ENCODE measurements at places on chromosomes 12 and 14.

DNA sequence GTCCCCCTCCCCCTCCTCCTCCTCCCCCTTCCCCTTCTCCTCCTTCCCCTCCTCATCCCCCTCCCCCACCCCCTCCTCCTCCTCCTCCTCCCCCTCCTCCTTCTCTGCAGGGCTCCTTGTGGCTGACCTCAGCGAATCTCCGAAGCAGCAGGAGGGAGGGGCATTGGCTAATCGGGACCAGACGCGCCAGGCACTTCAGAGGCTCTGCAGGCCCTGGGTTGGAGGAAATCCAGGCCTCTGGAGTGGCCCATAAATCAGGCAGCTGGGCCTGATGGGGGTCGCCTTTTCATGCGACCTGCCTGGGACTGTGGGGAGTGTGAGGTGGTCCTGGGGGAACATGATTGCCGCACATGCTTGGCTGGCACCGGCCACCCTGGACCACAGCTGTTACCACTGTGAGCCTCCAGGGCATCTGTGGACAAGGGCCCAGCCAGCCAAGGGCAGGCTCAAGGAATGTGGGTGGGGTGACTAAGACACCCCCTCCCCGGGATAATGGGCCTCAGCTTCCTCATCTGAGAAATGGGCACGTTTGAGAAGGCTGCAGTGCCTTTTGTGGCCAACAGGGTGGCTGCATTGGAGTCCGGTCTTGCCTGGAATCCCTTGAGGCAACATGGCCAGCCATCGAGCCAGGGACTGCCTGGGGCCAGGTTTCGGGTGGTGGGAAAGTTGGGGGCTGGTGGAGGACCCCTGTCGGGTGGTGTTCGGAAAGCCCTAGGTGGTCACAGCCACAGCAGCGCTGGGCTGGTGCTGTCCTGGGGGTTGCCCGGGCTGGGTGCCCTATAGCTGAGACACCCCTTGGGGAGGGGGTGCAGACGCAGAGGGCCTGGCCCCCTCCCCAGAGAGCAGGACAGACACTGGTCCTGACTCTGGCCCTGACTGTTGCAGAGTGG is 12.0 kb downstream of the KIF26A start:
- no peak for DNase-seq

GRCh38 chr12:31118347-31119191 is 44.9 kb downstream of the DDX11 start:
- DNase-seq = no peak

- DNase-seq = no peak
These were observed 48.2 kb downstream of the ATF7 start for GRCh38 chr12:53577941-53578352.

DNA sequence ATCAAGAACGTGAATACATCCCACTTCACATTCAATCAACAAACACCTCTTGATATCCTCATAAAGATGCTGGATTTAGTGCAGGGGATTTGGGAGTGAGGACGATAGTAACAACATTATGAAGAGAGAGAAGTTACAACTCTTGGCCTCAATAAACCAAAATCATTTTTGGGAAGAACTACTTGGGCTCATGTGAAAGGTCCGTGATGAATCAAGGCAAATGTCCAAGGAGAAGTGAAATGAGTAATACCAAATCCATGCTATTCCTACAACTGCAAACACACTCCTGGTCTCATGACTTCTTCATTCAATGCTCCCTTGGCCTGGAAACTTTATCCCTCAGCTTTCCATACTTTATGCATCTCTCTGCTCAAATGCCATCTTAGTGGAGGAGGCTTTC is 162.0 kb upstream of the LMNTD1 start:
- DNase-seq = no peak

Data from stimulated activated CD4-positive, alpha-beta T cell treated with anti-CD3 and anti-CD28 coated beads, TNF-alpha, amount 100 ng/mL, for 4 hours (primary cell).